Activated T-helper 1 cell treated with anti-CD3 and anti-CD28 coated beads, Interleukin-2, amount 50 U/mL, for 16 hours (primary cell): ENCODE measurements at places on chromosomes 6 and 20.

DNA sequence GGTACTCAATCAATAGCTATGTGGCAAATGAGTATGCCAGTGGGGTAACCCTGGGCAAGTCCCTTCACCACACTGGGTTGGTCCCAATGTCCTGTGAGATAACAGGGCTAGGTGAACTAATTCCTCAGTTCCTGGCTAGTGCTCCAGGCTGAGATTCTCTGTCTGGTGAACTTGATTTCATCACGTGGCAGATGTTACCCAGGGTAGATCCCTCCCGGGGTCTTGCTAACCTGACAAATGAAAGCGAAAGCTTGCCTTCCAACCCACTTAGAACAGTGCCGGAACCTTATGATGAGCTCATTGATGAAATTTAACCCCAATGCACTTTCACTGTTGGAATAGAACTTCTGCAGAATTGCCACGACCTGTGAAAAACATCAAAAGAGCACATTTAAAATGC is 6.6 kb upstream of the ANKRD60 start:
- DNase-seq, result no peak

DNA sequence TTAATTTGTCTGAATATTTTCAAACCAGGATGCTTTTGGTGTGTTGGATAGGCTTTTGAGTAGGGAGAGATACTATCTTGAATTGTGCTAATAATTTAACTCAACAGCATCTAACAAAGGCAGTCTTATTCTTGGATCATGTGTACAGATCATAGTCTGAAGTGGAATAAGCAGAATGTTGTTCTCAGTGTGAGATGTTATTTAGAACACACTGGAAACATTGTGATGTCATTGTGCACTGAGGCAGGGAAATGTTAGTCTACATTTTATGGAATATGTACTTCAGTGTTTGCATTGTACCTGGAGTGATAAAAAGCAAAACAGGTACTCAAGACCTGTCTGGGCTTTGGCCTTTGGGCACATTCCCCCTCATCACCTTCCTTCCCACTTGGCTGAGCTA is 35.0 kb downstream of the RNF144B start:
- no peak for DNase-seq

DNA sequence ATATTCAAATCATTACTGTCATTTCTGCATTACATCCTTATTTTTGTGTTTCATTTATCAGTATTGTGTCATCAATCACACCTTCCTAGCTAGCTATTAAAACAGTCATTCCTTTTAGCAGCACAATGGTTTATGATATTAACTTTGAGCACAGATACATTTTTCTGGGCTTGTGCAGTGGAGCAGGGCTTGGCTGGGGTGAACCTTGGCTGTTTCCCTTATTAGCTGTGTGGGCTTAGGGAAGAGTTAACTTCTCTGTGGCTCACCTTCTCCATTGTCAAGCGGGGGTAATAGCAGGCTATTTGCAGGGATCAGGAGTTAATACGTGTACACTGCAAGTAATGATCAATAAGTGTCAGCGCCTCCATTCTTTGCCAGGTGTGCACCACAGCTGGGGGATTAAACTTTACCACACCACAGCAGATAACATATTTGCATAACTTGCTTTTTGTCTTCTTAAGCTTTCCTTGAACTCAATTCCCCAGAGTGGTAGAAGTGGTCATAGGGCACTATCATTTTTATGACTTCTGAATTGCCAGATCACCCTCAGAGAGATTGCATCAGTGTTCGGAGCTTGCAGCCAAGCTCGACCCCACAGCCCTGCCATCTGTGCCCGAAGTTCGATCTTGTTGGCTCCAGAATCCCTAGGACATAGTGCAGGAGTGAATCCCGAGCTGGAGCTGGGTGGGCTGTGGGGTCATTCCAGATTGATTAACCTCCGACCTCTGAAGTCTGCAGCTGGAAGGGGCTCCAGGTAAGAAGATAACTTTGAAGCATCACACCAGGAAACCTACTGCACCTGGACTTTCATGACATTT is 1.5 kb upstream of the PYGB start:
- no peak for DNase-seq

- no peak for DNase-seq
Measured at GRCh38 chr20:24954151-24954550, 5.1 kb downstream of the CST7 start.
